Activated T-cell treated with anti-CD3 and anti-CD28 coated beads for 1 hour (primary cell): ENCODE measurements at places on chromosomes 13 and 19.

DNA sequence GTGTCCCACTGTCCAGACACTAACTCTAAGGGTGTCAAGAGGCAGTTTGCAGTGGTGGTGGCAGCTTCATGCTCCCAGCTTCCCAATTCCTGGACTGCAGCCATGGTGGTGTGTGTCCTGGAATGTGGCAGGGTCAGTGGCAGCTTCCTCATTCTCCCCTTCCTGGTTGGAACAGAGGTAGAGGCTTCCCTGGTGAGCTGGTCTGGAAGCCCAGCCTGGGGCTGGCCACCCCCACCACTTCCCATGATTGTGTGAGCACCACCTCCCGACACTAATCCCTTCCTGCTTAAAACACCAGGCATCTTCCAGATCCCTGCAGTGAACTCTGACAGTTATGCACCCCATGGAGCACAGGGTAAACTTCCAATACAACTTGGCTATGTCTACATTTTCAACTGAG lies 134.9 kb downstream of the RAP2A start:
- no peak for DNase-seq

GRCh38 chr13:39998166-39998565 lies 342.7 kb downstream of the COG6 start:
- DNase-seq = no peak

DNA sequence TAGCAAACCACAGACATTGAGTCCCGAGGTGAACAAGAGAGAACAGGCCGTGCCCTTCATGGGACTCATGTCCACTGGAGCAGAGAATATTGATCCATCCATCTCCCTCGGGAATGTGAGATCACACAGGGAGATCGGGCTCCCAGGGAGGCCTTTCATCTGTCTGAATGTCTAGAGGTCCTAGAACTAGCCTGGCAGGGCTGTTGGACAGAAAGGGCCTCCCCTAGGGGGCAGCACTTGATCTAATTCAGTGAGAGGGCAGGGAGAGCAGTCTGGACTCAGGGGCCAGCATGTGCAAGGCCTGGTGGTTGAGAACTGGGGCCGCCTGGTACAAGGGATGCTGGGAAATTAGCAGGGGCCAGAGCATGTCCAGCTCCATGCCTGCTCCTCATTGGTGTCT lies 4.3 kb downstream of the RUVBL2 start:
- DNase-seq = peak; percentile 36

DNA sequence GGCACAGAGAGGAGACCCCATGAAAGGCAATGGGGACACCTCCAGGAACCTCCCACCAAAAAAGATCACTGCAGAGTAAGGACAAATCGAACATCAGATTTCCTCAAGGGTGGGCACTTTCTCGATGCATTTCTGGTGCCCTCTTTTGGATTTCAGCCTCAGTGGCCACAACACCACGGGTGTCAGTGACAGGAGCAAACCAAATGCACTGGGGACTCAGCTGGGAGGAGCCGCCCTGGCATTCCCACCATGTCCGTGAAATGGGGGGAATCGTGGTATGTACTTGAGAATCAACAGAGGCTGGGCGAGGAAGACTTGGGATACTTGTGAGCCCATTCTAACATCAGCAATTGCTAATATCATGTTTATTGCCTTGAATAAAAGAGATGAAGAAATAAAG lies 16.3 kb downstream of the FAM187B start:
- DNase-seq = no peak

- DNase-seq = no peak
These were observed 10.1 kb upstream of the ZNF358 start for GRCh38 chr19:7505682-7506384.

GRCh38 chr13:99990126-99990977 lies 8.8 kb downstream of the ZIC2 start:
- DNase-seq = no peak

GRCh38 chr19:48368936-48369335 lies 4.8 kb downstream of the SYNGR4 start:
- no peak for DNase-seq

- DNase-seq = no peak
These were observed 79.2 kb upstream of the UQCRFS1 start for GRCh38 chr19:29292153-29292552.

GRCh38 chr19:39363901-39364457 lies 21.8 kb downstream of the SAMD4B start:
- DNase-seq = no peak

DNA sequence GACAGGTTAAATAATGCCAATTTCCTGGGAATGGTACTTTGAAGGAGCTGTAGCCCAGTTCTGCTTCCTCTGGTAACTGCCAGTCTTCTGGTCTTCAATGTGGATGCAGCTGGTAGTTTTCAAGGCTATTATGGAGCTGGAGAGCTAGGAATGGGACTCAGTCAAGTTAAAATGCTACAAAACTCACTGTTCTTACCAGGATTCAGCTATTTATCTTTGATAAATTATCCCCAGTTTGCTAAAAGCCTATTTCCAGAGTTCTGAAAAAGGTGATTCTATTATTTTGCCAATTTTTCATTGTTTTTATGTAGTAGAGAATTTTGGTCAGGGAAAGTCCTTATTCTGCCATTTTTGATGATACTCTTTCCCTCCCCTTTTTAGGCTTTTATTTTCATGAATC lies 40.7 kb downstream of the GARRE1 start:
- no peak for DNase-seq

DNA sequence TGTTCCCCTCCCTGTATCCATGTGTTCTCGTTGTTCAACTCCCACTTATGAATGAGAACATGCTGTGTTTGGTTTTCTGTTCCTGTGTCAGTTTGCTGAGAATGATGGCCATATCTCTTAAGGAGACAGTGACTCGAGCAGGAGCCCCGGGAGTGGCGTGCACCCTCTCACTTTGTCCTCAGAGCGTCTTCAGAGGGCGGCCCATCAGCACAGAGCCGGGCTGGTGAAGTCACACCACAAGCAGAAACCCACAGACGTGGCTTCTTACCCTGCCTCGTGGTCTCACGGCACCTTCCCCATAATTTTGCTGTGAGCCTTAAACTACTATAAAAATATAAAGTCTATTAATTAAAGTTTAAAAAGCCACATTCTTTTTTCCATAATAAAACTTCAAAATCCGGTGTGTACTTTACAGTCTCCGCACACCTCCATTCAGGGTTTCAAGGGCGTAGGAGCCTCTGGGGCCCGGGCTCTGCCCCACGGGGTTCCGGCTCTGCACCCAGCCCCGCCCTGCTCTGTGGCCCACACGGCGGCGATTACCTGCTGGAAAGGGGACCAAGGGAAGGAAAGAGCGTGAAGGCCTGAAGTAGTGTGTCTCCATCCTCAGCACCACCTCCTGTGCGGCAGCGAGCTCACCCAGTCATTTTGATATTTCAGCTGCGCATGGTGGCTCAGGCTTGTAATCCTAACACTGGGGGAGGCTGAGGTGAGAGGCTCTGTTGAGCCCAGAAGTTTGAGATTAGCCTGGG lies 101.3 kb upstream of the SOX1 start:
- DNase-seq = no peak

GRCh38 chr19:48632692-48633147 lies 4.5 kb downstream of the DBP start:
- DNase-seq = no peak

- DNase-seq = no peak
These were observed 1202.8 kb downstream of the DIAPH3 start for GRCh38 chr13:58960888-58961287.

DNA sequence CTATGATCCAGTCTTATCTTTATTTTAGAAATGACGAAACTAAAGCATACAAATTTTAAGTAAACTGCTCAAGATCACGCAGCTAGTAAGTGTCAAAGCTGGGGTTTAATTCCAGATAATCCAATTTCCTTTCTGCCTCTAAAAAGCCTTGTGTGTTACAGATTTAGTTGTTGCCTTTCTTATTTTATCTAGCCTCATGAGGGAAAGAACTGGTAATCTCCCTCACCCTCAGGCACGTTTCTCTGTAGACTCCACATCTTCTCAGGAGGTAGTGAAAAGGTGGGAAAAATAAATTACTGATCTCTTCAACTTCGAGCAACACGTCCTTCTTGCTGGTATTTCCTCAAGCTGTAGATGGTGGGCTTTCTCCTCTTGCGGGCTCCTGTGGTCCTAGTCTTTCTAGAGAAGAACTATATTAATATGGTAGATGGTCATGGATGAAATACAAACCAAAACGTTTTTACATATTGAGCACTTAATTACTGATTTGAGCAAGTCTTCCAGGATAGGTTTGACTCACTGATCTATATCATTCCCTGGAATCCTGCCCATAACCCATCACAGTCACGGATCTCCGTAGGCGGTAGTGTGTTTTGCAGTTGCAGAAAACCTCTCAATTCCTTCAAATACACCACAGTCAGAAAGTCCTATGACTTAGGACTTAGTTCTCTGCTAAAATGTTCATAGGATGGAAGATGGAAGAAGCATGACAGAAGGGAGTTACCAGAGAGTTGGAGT lies 519.5 kb downstream of the DCT start:
- no peak for DNase-seq

DNA sequence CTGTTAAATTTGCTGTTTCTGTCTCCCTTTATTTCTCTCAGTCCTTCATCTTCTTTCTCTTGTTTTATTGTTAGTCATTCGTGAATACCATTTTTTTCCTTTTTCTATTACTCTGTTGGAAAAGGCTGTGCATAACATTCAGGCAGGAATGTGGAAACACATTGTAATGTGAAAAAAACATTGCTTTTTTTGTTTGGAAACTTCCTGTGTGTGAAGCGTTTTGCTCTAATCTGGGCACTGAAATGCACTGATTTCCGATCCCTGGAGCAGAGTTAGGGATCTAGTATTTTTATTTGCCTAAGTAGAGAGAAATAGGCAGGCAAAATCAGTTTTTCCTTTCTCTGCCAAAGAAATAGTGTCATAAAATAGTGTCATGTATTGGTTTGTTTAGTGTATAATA lies 155.5 kb downstream of the PCCA start:
- DNase-seq = no peak

- no peak for DNase-seq
These were observed 1.3 kb upstream of the SPACA6 start for GRCh38 chr19:51691584-51692428.

GRCh38 chr19:34985249-34986022 lies 14.7 kb upstream of the GRAMD1A start:
- no peak for DNase-seq

DNA sequence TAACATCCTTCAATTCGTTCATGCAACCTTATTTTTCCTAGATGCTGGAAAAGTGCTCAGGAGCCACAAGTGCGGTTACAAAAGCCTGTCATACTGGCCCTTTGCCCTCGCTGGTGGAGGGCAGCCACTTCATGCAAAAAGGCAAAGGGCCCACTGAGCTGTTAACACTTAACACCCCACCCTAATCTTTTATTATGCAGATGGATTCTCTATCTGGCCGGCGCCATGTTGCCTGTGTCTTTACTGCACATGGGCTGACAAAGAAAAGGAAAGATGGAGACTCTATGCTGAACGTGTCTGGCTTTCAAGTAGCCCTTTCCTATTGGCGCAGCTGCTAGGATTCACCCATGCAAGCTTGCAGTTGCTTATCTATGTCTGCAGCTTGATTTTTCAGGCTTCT lies 10.8 kb downstream of the OR7D2 start:
- DNase-seq = no peak

DNA sequence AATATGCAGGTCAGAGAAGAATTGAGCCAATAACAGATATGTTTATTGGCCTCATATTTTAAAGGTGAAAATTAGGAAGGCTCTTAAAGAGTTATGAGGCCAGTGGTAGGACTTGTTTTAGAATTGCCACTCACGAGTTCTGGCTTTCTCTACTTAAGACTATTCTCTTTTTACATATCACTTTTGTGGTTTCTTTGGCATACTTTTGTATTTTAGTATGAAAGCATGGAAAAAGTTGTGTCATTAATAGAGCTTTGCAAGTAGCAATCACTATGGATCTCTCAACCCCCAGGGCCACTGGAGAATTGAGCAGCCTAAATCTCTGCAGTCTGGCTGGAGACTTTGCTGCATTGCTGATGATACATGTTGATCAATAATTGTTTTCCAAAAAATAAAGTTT lies 64.6 kb upstream of the SOX21 start:
- no peak for DNase-seq

- DNase-seq = no peak
These were observed 191.0 kb downstream of the GGACT start for GRCh38 chr13:100397627-100398026.

DNA sequence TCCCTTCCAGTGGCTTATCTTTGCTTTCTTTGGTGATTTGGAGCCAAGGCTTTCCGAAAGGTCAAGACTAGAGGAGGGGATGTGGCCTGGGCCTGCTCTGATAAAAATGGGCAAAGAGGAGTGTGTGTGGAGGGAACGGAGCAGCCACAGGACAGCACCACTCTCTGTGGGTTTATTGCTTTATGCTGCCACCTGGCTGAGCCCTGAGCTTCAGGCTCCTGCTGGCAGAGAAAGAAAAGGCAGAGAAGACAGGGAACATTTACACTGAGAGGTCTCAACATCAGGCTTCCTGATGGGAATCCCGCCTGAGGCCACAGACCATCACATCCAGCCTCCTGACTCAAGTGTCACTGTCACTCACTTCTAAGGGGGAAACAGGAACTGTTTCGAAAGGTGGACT lies 9.2 kb upstream of the GSX1 start:
- no peak for DNase-seq

- DNase-seq = no peak
These were observed 85.4 kb upstream of the KLF12 start for GRCh38 chr13:74219566-74219965.

DNA sequence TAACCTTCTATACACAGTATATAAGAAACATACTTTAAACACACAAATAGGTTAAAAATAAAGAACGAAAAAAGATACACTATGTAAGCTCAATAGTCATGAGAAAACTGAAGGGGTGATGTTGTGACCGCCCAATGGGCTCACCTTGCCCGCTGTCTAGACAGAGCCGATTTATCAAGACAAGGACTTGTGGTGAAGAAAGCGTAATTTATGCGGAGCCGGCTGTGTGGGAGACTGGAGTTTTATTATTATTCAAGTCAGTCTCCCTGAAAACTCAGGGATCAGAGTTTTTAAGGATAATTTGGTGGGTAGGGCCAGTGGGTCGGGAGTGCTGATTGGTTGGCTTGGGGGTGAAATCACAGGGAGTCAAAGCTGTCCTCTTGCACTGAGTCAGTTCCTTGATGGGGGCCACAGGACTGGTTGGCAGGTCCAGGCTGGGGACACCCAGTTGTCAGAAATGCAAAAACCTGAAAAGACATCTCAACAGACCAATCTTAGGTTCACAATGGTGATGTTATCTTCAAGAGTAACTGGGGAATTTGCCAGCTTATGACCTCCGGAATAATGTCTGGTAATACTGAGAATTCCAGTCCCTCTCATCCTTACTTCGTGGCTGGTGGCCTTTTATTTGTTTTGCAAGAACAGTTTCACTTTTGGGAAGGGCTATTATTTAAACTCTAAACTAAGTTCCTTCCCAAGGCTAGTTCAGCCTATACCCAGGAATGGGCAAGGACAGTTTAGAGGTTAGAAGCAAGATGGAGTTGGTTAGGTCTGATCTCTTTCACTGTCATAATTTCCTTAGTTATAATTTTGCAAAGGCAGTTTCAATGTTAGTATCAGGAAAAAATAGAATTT lies 96.6 kb downstream of the UBL3 start:
- no peak for DNase-seq

- no peak for DNase-seq
These were observed 114.0 kb upstream of the SLC7A1 start for GRCh38 chr13:29709407-29710069.
